GM23248 (cell line): ENCODE measurements at places on chromosomes 16 and 17. TPM values are rescaled to one million over a fixed set of nuclear protein-coding genes. Genes with fewer than 3 reads are reported as not detected.

Gene NKIRAS2
- total RNA-seq = 70.8 and 71.2 TPM in 2 replicates

DNA sequence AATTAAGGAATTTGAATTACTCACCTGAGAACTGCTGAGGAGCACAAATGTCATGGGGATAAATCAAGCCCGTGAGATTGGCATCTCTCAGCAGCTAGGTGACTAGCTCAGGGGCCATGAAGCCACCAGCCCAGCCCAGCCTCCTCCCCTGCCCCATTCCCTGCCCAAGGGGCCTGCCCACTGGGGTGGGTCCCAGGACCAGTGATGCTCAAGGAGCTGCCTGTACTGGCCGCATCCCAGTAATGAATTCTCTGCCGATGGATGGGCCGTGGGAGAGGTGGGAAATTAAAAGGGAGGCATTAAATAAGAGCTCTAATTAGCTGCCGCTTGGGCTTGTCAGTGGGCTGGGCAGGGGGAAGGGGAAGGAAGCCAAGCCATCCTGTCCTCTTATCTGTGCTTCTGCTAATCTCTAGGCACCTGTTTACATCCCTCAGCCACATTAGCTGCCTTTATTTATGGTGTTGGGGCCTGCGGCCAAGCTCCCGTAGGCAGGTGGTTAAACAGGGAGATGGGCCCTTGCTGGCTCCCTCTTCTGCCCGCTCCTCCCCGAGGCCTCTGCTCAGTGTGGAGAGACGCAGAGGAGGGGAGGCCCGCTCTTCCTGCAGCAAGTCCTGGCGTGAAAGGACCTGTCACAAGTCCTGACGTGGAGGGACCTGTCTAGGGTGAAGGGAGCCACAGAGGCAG lies 48.8 kb downstream of the PIPOX start:
- no peak overlapping the region for H3K4me3 ChIP-seq
- H3K4me1 ChIP-seq = no peaks in the 10 kb centered on the region
- no peaks in the 10 kb centered on the region; the same call in 1 of the 2 replicates for H3K36me3 ChIP-seq
- no peak for DNase-seq
- no peaks in the 10 kb centered on the region for H3K27me3 ChIP-seq

GRCh38 chr17:32854832-32855389 lies 22.0 kb downstream of the MYO1D start:
- peak; percentile 17 for DNase-seq
- no peak overlapping the region for H3K27ac ChIP-seq

Gene CX3CL1
- total RNA-seq = not detected in 2 replicates

- no peaks in the 10 kb centered on the region for H3K27me3 ChIP-seq
- H3K4me1 ChIP-seq = no peaks in the 10 kb centered on the region
- H3K27ac ChIP-seq = no peak overlapping the region
- no peak for DNase-seq
- no peaks in the 10 kb centered on the region for H3K36me3 ChIP-seq
Observed at GRCh38 chr17:62910277-62910676, 55.8 kb upstream of the TANC2 start.

GRCh38 chr16:69909760-69910159 lies 41.4 kb upstream of the CLEC18A start:
- H3K27me3 ChIP-seq = no peaks in the 10 kb centered on the region
- H3K4me1 ChIP-seq = peaks cover 17% of the 10 kb centered on the region
- no peaks in the 10 kb centered on the region for H3K36me3 ChIP-seq
- no peak for DNase-seq
- no peak overlapping the region for H3K27ac ChIP-seq

- DNase-seq = no peak
- no peak overlapping the region for H3K4me3 ChIP-seq
- no peaks in the 10 kb centered on the region for H3K36me3 ChIP-seq
- no peak overlapping the region for H3K27ac ChIP-seq
- H3K27me3 ChIP-seq = no peaks in the 10 kb centered on the region
Observed at GRCh38 chr16:11183951-11184350, 72.1 kb downstream of the SOCS1 start.

GRCh38 chr17:58330997-58331814 lies 2.6 kb upstream of the TSPOAP1 start:
- no peaks in the 10 kb centered on the region for H3K36me3 ChIP-seq
- H3K27me3 ChIP-seq = no peaks in the 10 kb centered on the region
- no peak for DNase-seq
- no peak overlapping the region for H3K4me3 ChIP-seq

- no peak for DNase-seq
- no peak overlapping the region for H3K27ac ChIP-seq
- H3K4me1 ChIP-seq = peaks cover 17% of the 10 kb centered on the region; the same call in 1 of the 2 replicates
- no peak overlapping the region for H3K4me3 ChIP-seq
- peaks cover 30% of the 10 kb centered on the region for H3K36me3 ChIP-seq
Observed at GRCh38 chr16:50762241-50762640, 20.4 kb downstream of the CYLD start.

Gene NACA2
- total RNA-seq = not detected in 2 replicates

DNA sequence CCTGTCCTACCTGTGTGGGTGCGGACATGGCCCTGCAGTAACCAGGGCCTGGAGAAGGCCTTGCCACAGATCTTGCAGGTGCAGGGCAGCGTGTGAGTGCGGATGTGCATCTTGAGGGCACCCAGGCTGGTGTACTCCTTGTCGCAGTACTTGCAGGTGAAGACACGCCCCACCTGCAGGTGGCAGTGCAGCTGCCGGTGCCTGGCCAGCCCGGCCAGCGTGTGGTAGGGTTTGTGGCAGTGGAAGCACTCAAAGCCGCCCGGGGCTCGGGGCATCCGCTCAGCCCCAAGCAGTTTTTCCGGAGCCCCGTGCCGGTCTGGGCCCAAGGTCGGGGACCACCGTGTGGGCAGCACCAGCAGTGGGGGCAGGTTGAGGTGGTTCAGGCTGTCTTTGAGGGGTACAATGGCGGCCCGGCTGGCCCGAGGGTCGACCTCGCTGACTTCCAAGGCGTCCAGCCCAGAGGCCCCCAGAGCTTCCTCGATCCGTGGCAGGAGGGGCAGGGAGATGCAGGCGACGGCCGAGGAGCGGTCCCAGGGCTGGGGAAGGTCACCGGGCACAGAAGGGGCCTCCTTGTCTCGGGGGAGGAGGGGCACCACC lies 5.1 kb downstream of the SNAI3 start:
- no peak overlapping the region for H3K27ac ChIP-seq
- DNase-seq = no peak
- 0 out of 2 replicates have a peak, but pooled peaks cover 8% of the 10 kb centered on the region for H3K27me3 ChIP-seq
- H3K36me3 ChIP-seq = no peaks in the 10 kb centered on the region
- H3K4me1 ChIP-seq = no peaks in the 10 kb centered on the region

GRCh38 chr17:76049836-76050537 lies 22.3 kb downstream of the SRP68 start:
- peaks cover 4% of the 10 kb centered on the region; the same call in 1 of the 2 replicates for H3K4me1 ChIP-seq
- H3K27ac ChIP-seq = no peak overlapping the region
- no peak for DNase-seq

DNA sequence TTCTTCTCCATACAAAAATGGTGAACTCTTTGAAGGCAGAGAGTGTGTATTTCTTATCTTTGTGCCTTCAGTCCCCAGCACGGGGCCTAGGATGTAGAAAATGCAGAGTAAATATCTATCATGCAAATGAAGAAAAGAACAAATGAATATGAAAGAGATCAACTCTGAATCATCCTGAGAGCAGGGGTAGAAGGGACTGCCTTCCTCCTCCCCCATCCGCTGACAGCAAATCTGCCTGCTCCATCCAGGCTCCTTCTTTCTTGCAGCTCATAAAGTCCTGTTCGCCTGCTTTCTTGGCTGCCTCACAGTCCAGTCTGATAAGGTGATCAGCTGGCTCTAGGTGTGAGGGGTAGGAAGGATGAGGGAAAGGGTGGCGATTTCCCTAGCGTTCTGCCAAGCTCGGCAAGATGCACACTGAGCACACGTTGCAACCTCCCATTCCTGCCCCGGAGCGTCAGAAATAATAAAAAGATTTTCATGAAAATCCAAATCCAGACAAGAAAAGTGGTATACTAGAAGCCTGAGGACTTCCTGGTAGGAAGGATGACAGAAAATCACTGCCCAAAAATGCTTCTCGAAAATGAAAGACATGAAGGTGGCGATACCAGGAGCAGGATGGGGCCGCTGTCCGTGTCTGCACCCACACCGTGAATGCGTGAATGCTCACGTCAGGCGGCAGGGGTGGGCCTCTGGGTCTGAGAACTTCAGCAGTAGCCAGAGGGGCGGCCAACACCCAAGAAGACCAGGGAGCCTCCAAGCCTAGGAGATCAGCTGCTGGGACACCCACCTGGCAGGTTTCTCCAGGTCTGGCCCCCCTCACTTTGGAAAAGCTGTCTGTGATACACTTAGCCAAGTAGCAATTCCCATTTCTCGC lies 67.1 kb downstream of the VPS53 start:
- no peak for DNase-seq
- H3K4me1 ChIP-seq = no peaks in the 10 kb centered on the region; the same call in 1 of the 2 replicates
- no peak overlapping the region for H3K27ac ChIP-seq
- H3K4me3 ChIP-seq = no peak overlapping the region
- no peaks in the 10 kb centered on the region for H3K27me3 ChIP-seq

Gene SLFN11
- total RNA-seq = 49.3 and 59.7 TPM in 2 replicates

GRCh38 chr16:62190426-62190825 lies 154.2 kb upstream of the CDH8 start:
- no peak overlapping the region for H3K27ac ChIP-seq
- DNase-seq = peak; percentile 36
- H3K4me1 ChIP-seq = no peaks in the 10 kb centered on the region
- no peaks in the 10 kb centered on the region for H3K27me3 ChIP-seq

- no peak overlapping the region for H3K4me3 ChIP-seq
- no peak for DNase-seq
- H3K27me3 ChIP-seq = no peaks in the 10 kb centered on the region
- peaks cover under 1% of the 10 kb centered on the region; the same call in 1 of the 2 replicates for H3K4me1 ChIP-seq
- H3K36me3 ChIP-seq = no peaks in the 10 kb centered on the region
- no peak overlapping the region for H3K27ac ChIP-seq
Observed at GRCh38 chr16:53982631-53983042, 278.7 kb downstream of the FTO start.

DNA sequence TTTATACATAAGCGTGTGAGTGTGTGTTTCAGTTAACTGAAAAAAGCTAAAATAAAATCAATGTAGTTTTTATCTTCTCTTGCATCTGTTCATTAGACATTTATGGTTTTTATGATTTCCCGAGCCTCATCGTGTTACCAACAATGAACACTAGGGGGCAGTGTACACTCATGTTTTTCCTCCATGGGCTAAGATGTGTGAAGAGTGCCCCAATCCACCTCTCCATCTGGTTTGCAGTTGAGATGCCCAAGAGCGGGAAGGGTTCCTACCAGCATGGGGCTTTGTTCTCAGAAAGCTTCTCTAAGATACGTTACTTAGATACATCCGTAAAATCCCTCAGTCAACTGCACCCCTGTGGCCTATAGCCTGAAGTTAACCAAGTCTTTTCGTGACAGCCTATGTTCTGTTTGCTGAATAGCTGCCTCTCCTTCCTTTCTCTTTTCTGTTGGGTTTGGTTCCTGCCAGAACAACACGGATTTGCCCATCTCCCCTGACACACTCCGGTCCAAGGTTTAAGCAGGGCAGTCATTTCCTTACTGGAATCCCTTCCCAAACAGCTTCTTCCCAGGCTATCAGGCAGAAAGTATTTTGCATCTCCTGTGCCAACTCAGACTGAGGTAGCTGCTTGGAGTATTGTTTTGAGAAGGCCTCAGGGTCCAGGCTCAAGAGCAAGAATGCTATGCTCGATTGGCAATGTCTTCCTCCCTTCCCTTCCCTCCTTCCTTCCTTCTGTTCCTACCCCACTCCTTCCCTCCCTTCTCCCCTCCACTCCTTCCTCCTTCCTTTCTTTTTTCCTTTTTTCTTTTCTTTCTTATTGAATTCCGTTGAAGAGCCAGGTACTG lies 12.9 kb upstream of the ELAC2 start:
- peak; percentile 67 for DNase-seq
- H3K27ac ChIP-seq = no peak overlapping the region
- no peaks in the 10 kb centered on the region for H3K4me1 ChIP-seq
- no peaks in the 10 kb centered on the region for H3K27me3 ChIP-seq
- H3K4me3 ChIP-seq = no peak overlapping the region

DNA sequence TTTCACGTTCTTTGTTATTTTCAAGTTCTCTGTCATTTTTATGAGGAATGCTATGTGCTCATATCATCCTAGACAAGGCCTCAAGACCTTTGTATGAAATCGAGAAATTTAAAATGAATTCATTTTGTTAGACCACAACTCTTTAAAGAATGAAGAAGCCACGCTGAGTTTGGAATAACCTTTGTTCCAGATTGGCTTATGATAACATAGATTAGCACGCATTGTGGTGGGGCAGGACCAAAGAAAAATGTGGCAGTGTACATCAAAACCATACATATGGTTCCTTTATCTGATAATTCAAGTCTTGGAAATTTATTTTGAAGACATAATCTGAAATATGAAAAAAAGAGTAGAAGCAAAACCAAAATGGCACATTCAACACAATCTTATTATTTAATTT lies 2.2 kb downstream of the HSD17B2 start:
- H3K27ac ChIP-seq = no peak overlapping the region
- no peaks in the 10 kb centered on the region for H3K36me3 ChIP-seq
- H3K4me3 ChIP-seq = no peak overlapping the region
- no peaks in the 10 kb centered on the region for H3K27me3 ChIP-seq
- peaks cover 7% of the 10 kb centered on the region for H3K4me1 ChIP-seq

Gene ZFP3
- 1.5 and 1.9 TPM in 2 replicates for total RNA-seq

Gene CACNA1H
- total RNA-seq = 0.11 TPM in 1 of 2 replicates, not detected in the other

- no peak overlapping the region for H3K27ac ChIP-seq
- no peak overlapping the region for H3K4me3 ChIP-seq
- no peaks in the 10 kb centered on the region for H3K36me3 ChIP-seq
- no peak for DNase-seq
Observed at GRCh38 chr17:79841369-79842135, 2.3 kb upstream of the CBX4 start.

GRCh38 chr16:49734331-49734730 lies 121.6 kb downstream of the ZNF423 start:
- no peak for DNase-seq
- no peaks in the 10 kb centered on the region for H3K27me3 ChIP-seq
- no peak overlapping the region for H3K4me3 ChIP-seq
- no peak overlapping the region for H3K27ac ChIP-seq
- H3K4me1 ChIP-seq = no peaks in the 10 kb centered on the region
- no peaks in the 10 kb centered on the region for H3K36me3 ChIP-seq

DNA sequence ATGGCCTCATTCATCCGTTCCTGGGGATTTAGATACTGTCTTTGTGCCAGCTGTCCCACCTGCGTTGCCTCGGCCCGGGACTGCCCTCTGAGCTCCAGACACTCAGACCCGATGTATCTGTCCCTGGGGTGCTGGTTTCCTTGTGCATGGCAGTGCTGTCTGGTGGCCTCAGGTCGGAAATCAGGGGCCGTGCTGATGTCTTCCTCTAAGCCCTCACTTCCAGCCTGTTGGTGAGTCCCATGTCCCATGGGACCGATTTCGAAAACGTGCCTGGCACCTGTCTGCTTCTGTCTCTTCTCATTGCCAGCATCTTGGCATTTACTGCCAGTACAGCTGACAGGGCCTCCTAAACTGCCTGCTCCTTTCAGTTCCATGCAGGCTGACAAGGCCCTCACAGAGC lies 22.1 kb downstream of the NT5M start:
- no peak overlapping the region for H3K4me3 ChIP-seq
- H3K4me1 ChIP-seq = no peaks in the 10 kb centered on the region
- no peak overlapping the region for H3K27ac ChIP-seq

DNA sequence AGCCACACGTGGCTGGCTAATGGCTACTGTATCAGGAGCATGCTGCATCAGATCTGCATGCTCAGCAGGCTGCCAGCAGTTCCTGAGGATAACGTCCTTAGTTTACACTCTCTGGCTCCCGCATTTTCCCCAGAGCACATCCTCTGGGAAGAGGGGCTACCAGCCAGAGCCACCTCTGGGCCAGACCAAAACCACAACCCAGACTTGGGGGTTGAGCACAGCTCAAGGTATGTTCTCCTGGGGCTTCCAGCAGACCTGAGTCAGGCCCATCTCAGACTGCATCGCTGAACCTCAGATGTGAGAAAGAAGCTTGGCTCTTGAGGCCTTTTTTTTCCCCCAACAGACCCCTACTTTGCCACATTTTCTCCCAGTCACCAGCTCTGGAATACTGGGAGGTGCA lies 23.7 kb upstream of the WSCD1 start:
- no peak for DNase-seq
- no peak overlapping the region for H3K4me3 ChIP-seq
- H3K27ac ChIP-seq = no peak overlapping the region
- no peaks in the 10 kb centered on the region for H3K4me1 ChIP-seq
- no peaks in the 10 kb centered on the region for H3K36me3 ChIP-seq
